ENCODE measurements at places on chromosomes 2 and 18. TPM values are rescaled to one million over a fixed set of nuclear protein-coding genes. Genes with fewer than 3 reads are reported as not detected.

The GNLY gene
- 0.24 TPM for total RNA-seq

The GPD2 gene
- 31.0 TPM for total RNA-seq

The CDH19 gene
- 0.13 TPM for total RNA-seq

The LANCL1 gene
- 53.7 TPM for total RNA-seq

The TFCP2L1 gene
- total RNA-seq: 0.16 TPM

The ITSN2 gene
- 10.2 TPM for total RNA-seq

The ASB18 gene
- total RNA-seq: not detected

The CTAGE1 gene
- not detected for total RNA-seq

Measured in epithelial cell of alveolus of lung (primary cell).